SK-N-SH (cell line): ENCODE measurements at places on chromosomes 4 and X.

- DNase-seq: no peak
These were observed 16.7 kb downstream of the EDA2R start for GRCh38 chrX:66622209-66622608.

DNA sequence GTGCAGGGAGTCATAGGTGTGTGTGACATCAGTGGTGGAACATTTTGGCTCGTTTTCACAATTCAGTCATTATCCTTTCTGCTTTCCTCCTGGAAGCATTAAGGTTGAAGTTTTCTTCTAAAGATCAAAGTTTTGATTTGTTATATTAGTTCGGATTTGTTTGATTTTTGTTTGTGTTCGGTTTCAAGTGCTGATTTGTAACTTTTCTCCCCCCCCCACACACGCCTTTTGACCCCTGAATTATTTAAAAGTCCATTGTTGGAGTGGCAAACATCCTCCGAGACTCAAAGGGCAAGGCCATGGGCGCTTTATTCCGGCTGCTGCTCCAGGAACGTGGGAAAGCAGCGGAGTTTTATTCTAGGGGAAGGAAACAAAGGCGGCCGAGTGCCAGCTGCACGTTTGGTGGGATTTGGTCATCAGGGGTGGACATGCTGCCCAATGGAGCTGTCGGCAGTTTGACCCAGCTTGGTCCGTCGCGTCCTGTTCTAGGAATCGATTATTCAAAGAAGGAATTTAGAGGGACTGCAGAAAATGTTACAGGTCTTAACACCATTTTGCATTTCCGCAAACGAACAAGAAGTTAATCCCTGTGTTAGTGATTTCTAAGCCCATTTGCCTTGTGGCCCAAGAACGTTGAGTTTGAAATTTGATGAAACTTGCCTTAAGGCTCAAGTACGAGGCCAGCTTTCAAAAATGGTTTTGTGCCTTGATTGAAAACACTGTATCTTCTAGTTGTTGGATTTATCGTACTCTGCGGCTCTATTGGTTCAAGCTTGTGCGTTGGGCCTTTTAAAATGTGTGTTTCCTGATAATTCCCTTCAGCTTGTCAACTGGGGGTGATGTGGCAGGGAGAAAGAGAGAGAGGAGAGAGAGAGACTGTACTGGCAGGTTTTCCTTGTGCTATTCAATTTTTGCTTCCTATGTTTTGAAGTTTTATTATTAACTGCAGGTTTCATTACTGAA is 565 bp upstream of the ZNF41 start:
- peak; percentile 49 for DNase-seq

DNA sequence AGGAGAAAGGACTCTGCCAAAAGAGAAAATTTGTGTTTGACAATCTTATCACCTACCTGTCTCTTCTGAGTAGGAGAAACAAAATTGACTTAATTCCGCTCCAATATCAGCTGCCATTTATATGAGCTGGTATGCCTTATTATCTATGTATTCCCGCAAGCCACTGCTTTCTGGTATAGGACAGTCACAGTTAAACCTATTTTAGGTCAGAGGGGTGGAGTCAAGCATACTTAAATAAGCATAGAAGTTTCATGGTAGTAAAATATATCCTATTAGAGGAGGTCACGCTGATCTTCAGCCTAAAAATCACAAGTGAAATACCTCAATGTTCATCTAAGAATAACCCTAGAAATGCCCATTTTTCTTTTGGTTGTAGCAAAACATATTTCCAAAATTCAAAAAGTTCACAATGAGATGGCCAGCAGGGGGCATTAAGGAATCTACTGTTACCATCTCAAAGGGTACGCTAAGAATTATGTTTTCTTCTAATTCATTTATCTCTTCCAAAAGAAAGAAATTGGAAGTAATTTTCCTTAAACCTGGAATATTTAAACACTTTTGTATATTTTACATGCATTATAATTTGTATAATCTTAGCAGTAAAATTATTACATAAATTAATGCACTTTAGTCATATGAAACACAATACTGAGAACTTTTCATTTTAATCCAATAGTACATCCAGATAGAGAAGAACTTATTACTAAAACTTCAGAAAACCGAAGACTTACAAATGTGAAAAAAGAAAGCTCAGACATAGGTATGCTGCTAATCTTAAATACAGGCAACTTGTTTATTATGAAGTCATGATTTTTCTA is 10.5 kb downstream of the PPAT start:
- peak; percentile 39 for DNase-seq

- DNase-seq: no peak
These were observed 99.4 kb upstream of the IL1RAPL1 start for GRCh38 chrX:28487818-28488217.

- DNase-seq: peak; percentile 69
These were observed 973 bp downstream of the ADAMTS3 start for GRCh38 chr4:72567821-72568675.

DNA sequence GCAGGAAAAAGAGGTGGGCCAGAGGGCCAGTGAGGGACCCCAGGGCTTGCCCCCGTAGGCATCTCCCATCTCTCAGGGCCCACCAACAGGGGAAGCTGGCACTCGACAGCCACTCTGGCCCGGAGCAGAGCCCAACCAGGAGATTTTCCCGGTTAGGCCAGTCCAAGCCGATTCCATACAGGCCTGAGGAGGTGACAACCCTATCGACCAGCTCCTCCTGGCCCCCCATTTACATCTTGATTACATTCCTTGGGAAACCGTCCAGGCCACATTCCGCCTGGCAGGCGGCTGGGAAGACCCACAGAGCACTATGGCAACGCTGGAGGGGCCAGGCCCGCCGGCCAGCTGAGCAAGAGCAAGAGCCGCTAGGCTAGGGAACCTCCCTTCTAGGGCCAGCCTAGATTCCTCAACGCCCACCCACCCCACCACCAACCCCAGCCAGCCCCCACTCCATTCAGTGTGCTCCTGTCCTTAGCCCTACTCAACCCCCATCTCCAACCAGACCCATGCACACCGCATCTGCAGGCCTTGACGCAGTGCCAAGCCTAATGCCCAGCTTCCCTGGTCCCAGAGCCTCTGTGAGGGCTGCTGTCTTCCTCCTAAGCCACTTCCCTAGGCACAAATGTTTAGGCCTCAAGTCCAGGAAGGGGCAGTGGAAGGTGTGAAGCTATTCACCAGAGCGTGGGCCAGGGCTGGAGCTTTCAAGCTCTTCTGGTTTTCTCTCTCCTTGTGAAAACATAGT is 161.2 kb downstream of the EFNB1 start:
- DNase-seq: peak; percentile 44

- DNase-seq: no peak
These were observed 127.9 kb upstream of the LIMCH1 start for GRCh38 chr4:41410049-41410448.

GRCh38 chrX:37350034-37350365 is 836 bp downstream of the PRRG1 start:
- peak; percentile 1 for DNase-seq

GRCh38 chr4:170003071-170004070 is 22.8 kb downstream of the MFAP3L start:
- DNase-seq: no peak

- no peak for DNase-seq
These were observed 89.0 kb upstream of the NHS start for GRCh38 chrX:17285983-17286382.

DNA sequence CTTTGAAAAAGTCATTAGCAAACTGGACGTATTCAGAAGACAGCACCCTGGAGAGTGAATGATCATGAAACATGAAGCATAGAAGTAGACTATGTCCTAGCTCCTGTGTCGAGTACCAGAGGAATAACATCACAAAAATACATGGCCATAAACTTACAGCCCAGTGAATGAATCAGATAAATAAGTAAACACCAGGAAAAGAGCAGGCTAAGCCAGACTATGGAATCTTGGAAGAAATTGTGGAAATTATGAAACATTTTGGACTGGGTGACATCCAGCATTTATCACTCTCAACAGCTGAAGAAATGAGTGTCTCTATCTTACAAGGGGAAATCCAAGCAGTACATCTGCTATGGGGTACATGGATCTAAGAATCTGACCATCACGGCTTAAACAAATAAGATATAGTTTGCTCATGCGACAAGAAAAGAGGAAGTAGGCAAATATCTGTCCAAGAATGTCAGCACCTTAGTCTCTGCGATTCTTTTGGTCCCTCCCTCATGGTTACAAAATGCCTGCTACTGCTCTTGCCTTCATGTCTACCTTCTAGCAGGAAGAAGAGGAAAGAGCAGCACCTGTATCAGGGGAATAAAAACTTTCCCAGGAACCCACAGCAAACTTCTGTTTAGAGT is 481.5 kb downstream of the BCOR start:
- no peak for DNase-seq

DNA sequence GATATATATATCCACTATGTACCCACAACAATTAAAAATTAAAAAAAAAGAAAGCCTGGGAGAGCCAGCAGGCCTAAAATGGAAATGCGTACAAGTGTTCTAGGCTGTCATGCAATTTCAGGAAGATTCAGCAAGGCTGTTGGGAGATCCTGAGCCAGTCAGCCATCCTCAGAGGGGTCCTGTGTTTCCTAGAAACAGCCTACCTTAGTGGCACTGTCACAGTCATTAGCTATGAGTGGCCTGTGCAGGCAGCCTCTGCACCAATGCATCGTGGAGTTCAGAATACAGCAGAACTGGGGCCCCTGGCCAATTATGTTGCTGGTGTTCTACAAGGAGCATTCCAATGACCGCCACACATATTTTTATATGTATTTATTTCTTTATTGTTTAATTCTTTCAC is 21.0 kb upstream of the USP53 start:
- no peak for DNase-seq

DNA sequence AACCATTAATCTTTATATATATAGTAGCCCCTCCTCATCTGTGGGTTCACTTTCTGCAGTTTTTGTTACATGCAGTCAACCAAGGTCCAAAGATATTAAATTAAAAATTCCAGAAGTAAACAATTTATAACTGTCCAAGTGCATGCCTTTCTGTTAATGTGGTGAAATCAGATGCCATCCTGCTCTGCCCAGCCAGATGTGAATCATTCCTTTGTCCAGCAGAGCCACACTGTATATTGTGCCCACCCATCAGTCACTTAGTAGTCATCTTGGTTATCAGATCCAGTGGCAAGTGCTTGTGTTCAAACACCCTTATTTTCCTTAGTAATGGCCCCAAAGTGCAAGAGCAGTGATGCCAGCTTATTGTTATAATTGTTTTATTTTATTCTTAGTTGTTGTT is 17.2 kb upstream of the PRDM5 start:
- DNase-seq: no peak

DNA sequence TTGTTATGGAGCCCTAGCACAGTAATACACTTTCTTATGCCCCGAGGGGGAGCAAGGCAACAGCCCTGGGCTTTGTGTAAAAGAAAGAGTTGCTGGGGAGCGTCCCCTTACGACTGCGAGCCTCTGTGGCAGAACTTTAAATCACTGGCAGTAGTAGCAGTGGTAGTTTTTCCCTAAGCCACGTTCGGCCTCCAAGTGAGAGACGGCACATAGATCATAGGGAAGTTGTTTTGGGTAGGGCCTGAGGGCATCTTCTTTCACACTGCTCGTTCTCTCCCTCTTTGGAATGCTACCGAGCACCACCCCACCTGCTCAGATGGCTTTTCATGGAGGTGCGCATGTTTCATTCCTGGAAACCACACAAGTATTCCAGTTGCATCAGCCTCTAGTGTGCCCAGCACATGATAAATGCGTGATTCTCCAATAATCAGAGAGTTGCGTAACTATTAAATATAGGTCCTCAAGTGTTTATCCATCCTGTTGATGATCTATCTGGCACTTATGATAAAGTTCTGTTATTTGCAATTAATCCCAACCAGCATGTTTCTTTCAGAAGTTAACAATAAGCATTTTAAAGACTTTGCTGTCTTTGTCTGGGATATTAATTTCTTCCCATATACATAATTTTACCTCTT is 7.0 kb upstream of the SYNPO2 start:
- DNase-seq: no peak

DNA sequence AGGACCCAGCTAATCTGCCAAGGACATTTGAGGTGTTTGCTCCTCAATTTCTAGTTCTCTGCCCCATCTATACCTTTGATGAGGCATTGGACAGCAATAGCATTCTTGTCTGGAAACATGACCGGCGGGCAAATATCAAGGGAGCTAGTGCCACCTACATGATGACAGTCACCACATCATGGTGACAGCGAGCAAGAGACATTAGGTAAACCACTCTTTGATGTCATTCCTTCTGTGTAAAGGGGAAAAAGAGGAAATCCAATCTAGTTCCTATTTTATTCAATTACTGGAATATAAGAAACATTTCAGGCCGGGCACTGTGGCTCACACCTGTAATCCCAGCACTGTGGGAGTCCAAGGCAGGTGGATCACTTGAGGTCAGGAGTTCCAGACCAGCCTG is 20.7 kb upstream of the IL13RA1 start:
- no peak for DNase-seq

DNA sequence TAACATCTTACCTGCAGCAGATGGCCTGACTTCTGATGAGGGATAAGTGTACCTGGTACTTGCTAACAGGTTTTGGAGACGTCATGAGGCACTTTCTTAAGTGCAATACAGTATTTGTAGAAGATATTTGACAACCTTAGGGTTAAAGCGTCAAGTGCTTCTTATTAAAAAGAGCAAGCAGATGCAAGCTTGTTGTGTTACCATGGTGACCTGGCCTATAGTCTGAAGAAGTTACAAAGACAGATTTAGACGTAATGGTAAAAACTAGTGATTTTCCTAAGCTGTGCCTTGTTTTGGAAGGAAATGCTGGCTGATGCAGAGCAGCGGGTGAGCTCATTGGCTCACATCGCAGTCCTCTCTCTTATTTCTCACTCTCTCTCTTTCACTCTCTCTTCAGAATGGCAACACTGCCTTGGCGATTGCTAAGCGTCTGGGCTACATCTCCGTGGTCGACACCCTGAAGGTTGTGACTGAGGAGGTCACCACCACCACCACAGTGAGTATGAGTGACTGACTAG is 243.6 kb downstream of the ANK2 start:
- no peak for DNase-seq

DNA sequence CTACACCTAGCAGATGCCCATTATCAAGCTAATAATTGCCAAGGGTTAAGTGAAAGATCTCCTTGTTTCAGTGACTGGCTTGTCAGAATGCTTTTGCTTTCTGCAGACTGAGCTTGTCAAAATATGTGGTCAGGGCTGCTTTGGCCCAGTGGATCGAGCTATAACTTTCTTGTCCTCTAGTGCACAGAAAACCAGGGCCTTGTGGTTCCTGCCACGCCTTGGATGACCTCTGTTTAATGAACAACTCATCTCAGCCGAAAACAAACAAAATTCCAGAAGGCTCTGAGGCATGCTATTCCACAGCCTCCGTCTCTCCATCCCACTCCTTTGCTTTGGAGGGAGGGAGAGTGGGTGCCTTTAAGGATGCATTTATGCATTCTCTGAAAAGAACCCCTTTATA is 11.3 kb downstream of the EVC start:
- DNase-seq: no peak

- no peak for DNase-seq
These were observed 37.4 kb downstream of the LARP7 start for GRCh38 chr4:112674376-112674775.

GRCh38 chrX:133970076-133970475 is 15.3 kb downstream of the GPC3 start:
- no peak for DNase-seq

- peak; percentile 40 for DNase-seq
These were observed 965 bp downstream of the PPA2 start for GRCh38 chr4:105472871-105473323.
